Mesangial cell (primary cell): ENCODE measurements at places on chromosomes 4 and X. TPM values are rescaled to one million over a fixed set of nuclear protein-coding genes. Genes with fewer than 3 reads are reported as not detected.

Gene ELOVL6
- 16.0 and 21.3 TPM in 2 replicates for total RNA-seq

Gene MAGEA2B
- not detected in 2 replicates for total RNA-seq

Gene PPP4R3C
- total RNA-seq = not detected in 2 replicates

Gene TSR2
- 6.3 and 10.3 TPM in 2 replicates for total RNA-seq

Gene NAP1L2
- total RNA-seq = under 0.01 and 0.16 TPM in 2 replicates

Gene SAP30
- total RNA-seq = 5.8 and 18.6 TPM in 2 replicates

Gene UFSP2
- 21.5 and 24.2 TPM in 2 replicates for total RNA-seq

Gene DGKK
- not detected in 2 replicates for total RNA-seq

Gene SMR3B
- total RNA-seq = not detected in 2 replicates

Gene UNC5C
- total RNA-seq = 11.7 and 14.3 TPM in 2 replicates

Gene DNAJB14
- total RNA-seq = 8.1 and 10.0 TPM in 2 replicates

Gene SSX2B
- not detected in 2 replicates for total RNA-seq

Gene TDO2
- not detected in 2 replicates for total RNA-seq

Gene COX7B2
- not detected in 2 replicates for total RNA-seq
